ENCODE measurements at places on chromosomes 16 and 17. TPM values are rescaled to one million over a fixed set of nuclear protein-coding genes. Genes with fewer than 3 reads are reported as not detected.

GRCh38 chr16:27462200-27462845, 60.3 kb downstream of the IL21R start:
- H3K27ac ChIP-seq = no peak overlapping the region
- H3K27me3 ChIP-seq = no peaks in the 10 kb centered on the region
- no peak for DNase-seq
- no peak overlapping the region for H3K4me3 ChIP-seq

GRCh38 chr17:16491703-16492612, at the start of gene LRRC75A:
TSS of gene LRRC75A (minus strand) at chr17:16492193. CDS start at chr17:16491990, 203 bp downstream.
- DNase-seq = no peak
- peak within 1 kb of the TSS; percentile 37 for H3K4me3 ChIP-seq
- H3K27me3 ChIP-seq = peaks cover 26% of the 10 kb centered on the region
- H3K27ac ChIP-seq = no peak within 1 kb of the TSS
- H3K4me1 ChIP-seq = peaks cover 3% of the 10 kb centered on the region
- no peaks in the 10 kb centered on the region for H3K36me3 ChIP-seq

DNA sequence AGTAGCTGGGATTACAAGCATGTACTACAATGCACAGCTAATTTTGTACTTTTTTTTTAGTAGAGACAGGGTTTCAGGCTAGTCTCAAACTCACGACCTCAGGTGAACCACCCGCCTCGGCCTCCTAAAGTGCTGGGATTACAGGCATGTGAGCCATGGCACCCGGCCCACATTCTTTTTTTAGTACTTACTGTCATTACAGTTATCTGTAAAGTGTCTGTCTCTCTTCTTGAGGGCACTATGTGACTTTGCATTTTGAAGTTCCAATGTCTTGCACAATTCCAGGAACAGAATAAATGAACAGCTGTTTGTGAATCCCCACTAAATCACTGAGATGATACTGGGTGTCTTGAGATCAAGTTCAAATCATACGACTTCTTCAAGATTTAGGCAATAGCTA, 1540.3 kb downstream of the CDH11 start:
- H3K27ac ChIP-seq = no peak overlapping the region
- no peak overlapping the region for H3K4me3 ChIP-seq
- no peaks in the 10 kb centered on the region for H3K36me3 ChIP-seq
- no peaks in the 10 kb centered on the region for H3K4me1 ChIP-seq
- DNase-seq = no peak

- no peaks in the 10 kb centered on the region for H3K4me1 ChIP-seq
- H3K27me3 ChIP-seq = peaks cover 2% of the 10 kb centered on the region
- no peak overlapping the region for H3K4me3 ChIP-seq
- no peak for DNase-seq
- H3K27ac ChIP-seq = no peak overlapping the region
- H3K36me3 ChIP-seq = no peaks in the 10 kb centered on the region
These were observed 110.7 kb upstream of the SDK2 start for GRCh38 chr17:73754886-73755400.

CNTNAP1 gene
- 16.4 TPM for total RNA-seq

DNA sequence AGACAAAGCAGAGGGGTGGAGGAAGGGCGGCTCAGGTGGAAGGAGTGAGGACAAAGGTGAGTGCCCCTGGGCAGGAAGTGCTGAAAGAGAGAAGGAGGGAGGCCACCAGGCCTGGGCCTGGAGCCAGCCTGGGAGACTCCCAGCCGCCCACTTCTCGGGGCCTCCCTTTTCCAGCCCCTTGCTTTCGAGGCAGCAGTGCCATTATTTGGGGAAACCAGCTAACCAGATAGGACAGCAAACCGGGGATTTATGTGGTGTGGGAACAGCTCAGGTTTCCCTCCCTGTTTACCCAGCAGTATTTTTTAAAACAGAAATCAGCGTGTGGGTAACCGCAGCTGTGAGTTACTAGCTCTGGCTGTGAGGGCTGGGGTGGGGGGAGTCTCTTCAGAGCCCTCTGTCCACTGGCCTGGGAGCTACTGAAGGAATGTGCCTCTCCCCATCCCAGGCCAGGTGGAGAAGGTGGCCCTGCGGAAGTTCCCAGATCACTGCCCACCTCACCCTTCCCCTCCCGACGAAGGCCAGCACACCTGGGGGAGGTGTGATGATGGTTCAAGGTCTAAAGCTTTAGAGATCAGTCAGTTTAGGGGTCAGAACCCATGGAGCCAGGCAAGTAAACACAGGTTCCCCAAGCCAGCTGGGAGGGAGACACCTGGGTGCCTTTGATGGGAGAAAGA, 8.4 kb upstream of the MEOX1 start:
- peak; percentile 48 for DNase-seq
- peaks cover 7% of the 10 kb centered on the region for H3K4me1 ChIP-seq
- H3K36me3 ChIP-seq = no peaks in the 10 kb centered on the region

DNA sequence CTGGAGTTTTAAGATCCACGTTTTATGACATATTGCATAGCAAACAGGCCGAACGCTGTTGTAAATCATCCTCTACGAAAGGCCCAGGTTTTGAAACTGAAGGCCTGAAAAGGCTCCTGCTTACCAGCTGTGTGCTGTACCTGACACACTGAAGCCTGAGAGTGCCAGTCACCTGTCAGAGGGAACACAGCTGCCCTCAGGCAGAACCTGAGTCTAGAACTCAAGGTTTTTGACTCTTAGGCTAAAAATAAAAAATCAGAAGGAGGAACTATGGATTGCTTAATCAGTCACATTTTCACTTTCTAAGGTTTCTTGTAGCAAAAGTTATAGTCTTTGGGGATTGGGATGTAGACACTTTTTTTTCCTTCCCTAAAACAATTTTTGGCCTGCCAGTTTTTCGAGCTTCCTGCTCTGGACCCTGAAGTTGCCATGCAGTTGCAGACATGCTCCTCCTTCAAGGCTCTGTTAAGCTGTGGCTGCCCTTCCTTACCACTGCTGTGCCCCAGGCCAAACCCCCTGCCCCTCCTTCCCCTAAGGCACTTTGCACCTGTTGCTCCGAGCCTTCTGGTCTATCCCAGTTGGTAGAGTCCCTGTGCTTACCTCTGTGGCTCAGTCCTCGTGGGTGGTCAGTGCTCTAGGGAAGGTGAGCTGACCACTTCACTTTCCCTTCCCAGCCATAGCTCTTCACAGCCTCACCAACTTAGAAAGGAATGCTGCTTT, 56.6 kb downstream of the TENT4B start:
- no peak overlapping the region for H3K27ac ChIP-seq
- peaks cover 20% of the 10 kb centered on the region for H3K4me1 ChIP-seq
- H3K36me3 ChIP-seq = no peaks in the 10 kb centered on the region

DNA sequence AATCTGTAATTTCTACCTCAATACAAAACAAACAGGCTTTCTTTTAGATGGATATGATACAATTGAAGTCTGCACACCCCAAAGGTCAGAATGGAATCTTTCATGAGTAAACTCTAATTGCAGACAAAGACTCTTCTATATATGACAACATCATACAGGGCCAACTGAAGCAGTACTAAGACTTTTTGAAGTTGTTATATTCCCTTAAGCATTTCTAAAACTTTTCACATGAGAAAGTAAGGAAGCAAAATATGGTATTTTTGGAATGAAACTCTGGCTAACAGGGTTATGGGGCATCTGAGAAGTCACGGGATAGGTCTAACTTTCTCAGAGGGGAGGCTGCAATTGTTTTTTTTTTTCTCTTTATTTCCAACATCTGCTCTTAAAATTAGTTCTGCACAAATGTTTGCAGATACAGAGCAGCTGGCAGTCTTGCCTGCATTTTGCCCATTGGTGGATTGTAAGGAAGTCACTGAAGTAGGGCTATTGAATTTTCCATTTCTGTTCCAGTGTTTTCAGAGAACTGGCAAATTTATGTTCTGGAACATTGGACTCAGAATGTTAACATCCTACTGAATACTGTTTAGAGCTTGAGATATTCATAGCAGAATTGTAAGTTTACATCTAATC, 59.1 kb downstream of the SSH2 start:
- no peak overlapping the region for H3K27ac ChIP-seq
- no peak overlapping the region for H3K4me3 ChIP-seq
- H3K36me3 ChIP-seq = no peaks in the 10 kb centered on the region
- no peak for DNase-seq

DNA sequence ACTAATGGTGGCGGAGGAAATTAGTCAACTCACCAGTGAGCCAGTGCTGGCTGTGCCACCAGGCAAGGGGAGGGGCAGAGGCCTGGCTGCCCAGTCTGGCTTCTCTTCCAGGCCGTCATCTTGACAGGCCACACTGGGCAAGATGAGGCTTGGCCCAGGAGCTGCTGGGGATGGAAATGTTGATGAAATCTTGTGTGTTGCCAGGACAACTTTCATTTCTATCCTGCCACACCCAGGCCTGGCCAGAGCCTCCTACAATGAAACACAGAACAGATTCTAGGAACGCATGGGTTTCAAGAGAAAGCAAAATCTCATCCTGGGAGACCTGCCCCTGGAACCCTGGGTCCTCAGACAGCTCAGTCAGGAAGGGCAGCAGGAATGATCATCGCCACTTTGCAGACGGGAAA, 9.3 kb downstream of the HEXIM2 start:
- H3K4me1 ChIP-seq = peaks cover 31% of the 10 kb centered on the region
- peak overlapping the region; percentile 19 for H3K4me3 ChIP-seq
- peak; percentile 60 for DNase-seq
- no peaks in the 10 kb centered on the region for H3K27me3 ChIP-seq
- H3K36me3 ChIP-seq = no peaks in the 10 kb centered on the region

- DNase-seq = no peak
- no peaks in the 10 kb centered on the region for H3K36me3 ChIP-seq
- no peaks in the 10 kb centered on the region for H3K4me1 ChIP-seq
- no peak overlapping the region for H3K27ac ChIP-seq
These were observed 15.8 kb downstream of the NOD2 start for GRCh38 chr16:50709061-50709684.

- H3K36me3 ChIP-seq = no peaks in the 10 kb centered on the region
- H3K4me1 ChIP-seq = no peaks in the 10 kb centered on the region
- H3K27me3 ChIP-seq = no peaks in the 10 kb centered on the region
- no peak overlapping the region for H3K27ac ChIP-seq
These were observed 9.8 kb downstream of the SCGB1C2 start for GRCh38 chr17:146983-147761.

ARL5C gene
- not detected for total RNA-seq

DNA sequence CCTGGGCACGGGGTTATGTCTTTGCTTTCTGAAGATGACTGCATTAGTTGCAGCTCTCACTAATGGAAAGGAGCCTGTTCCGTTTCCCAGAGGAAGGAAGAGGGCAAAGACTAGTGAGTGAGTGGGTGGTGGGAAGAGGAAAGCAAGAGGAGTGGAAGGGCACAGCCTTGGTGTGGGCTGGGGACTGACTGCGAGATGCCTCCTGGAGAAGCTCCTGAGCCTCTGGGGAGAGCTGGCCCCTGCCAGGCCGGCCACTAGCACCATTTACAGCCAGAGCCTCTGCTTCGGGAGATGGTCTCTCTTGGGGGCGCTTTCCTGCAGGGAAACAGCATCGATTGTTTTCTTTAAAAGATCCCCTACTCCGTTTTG, 825 bp upstream of the RHBDL3 start:
- no peak overlapping the region for H3K4me3 ChIP-seq
- no peaks in the 10 kb centered on the region for H3K36me3 ChIP-seq
- DNase-seq = no peak
- H3K4me1 ChIP-seq = peaks cover 13% of the 10 kb centered on the region
- H3K27me3 ChIP-seq = peaks cover 55% of the 10 kb centered on the region
- no peak overlapping the region for H3K27ac ChIP-seq

GRCh38 chr16:78455861-78456260, 356.4 kb downstream of the WWOX start:
- no peak overlapping the region for H3K4me3 ChIP-seq
- no peak for DNase-seq
- H3K27me3 ChIP-seq = no peaks in the 10 kb centered on the region
- H3K27ac ChIP-seq = no peak overlapping the region
- H3K4me1 ChIP-seq = no peaks in the 10 kb centered on the region

DNA sequence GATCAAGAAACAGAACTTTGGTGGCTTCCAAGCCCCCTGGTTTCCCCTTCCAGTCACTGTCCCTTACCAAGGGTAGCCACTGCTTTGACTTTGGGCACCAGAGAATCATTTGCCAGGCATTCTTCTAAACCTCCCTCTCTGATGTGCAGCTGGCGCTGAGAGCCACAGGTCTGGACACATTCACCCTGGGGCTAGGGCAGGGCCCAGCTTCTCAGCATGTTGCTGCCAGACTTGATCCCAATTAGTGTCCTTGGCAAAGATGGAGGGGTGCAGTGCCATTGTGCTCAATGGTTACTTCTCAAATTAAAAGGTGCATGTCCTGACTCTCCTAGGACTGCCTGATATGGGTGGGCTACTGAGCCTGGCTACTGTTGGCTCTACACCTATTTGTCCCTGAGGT, 7.6 kb upstream of the SLC47A2 start:
- H3K36me3 ChIP-seq = no peaks in the 10 kb centered on the region
- H3K4me3 ChIP-seq = no peak overlapping the region
- peaks cover 4% of the 10 kb centered on the region for H3K27me3 ChIP-seq
- H3K27ac ChIP-seq = no peak overlapping the region
- H3K4me1 ChIP-seq = no peaks in the 10 kb centered on the region

GRCh38 chr17:48733632-48734328, 5.2 kb upstream of the HOXB13 start:
- H3K27ac ChIP-seq = no peak overlapping the region
- H3K27me3 ChIP-seq = peaks cover 95% of the 10 kb centered on the region
- H3K4me3 ChIP-seq = no peak overlapping the region
- H3K36me3 ChIP-seq = no peaks in the 10 kb centered on the region
- DNase-seq = no peak
- no peaks in the 10 kb centered on the region for H3K4me1 ChIP-seq

GRCh38 chr16:83187405-83187804, 560.6 kb downstream of the CDH13 start:
- no peaks in the 10 kb centered on the region for H3K36me3 ChIP-seq
- H3K4me1 ChIP-seq = peaks cover 8% of the 10 kb centered on the region
- DNase-seq = peak; percentile 73
- no peak overlapping the region for H3K4me3 ChIP-seq

DNA sequence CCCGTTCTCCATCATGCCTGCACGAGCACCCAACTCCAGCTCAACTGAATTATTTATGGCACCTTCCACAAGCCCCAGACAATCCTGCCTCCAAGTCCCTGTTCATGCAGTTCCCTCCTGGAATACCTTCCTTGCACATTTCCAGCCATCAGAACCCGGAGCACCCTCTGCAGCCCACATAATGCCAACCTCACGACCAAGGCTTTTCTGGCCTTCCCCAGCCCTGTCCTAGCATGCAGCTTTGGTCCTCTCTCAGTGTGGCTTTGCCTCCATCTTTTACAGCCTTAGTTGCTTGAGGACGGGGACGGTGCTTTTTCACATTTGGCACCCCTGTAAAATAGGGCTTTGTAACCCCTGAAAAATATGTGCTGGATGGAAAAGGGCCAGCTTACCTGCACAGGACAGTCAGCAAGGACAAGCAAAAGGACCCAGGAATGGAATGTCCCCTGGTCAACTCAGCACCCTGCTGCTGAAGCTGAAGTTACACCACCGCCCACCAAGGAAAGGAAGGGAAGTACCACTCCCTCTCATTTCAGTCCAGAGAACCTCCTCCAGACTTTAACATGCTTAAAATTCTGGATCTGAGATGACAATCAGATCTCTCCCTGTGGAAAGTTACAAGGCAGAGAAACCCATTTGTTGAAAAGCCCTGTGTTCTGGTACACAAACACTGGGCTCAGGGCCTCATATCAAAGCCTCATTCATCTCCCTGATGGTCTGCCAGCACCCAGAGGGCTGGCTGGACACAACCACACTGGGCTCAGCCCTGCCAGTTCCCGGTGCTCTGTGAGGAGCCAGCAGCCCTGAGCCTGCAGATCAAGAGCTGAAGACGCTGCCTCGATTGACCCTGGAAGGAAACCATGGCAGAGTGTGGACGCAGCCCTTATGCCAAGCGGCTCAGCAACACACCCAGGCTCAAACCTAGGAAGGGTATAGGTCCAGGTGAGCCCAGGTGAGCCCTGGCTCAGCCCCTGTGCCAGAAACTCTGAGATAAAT, 2.9 kb downstream of the SLC39A11 start:
- DNase-seq = no peak
- H3K27ac ChIP-seq = no peak overlapping the region
- peaks cover 13% of the 10 kb centered on the region for H3K4me1 ChIP-seq
- H3K4me3 ChIP-seq = no peak overlapping the region
- no peaks in the 10 kb centered on the region for H3K36me3 ChIP-seq
